ENCODE measurements at places on chromosomes 6 and 20.

DNA sequence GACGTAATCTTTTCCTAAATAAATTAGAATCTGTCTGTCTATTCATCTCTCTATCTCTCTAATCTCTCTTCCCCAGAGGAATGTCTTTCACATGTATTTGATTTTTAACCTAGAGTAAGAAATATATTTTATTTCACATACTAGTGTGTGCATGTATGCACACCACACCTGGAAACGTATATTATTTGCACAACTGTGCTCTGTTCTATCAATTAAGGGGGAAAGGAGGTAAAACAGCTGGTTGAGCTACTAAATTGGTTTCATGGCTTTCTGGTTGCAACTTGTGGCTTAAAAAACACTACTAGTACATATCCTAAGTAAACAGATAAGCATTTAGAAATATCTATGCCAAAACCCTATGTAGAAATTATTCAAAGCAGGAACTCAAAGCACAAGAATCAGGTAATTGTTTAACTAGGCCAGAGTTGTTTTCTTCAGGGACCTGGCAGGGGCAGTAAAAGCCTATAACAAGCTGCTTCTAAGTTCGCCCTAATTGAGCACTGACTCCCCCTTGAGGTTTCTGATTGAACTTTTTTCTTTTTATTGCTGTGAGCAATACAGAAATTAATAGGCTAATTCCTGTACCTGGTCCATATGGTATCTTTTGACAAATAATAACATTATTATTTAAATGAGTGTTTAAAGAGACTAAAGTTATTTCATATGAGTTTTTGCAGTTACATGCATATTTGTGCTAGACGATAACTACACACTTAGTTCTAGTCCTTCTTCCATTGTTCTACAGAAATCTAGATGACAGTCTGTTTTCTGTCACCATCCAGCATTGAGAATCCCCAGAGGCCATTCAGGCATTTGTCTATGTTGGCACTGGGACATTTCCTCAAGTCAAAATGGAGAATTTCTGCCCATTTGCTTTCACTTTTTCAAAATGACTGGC lies 88.6 kb downstream of the MCHR2 start:
- peak; percentile 40 for DNase-seq

DNA sequence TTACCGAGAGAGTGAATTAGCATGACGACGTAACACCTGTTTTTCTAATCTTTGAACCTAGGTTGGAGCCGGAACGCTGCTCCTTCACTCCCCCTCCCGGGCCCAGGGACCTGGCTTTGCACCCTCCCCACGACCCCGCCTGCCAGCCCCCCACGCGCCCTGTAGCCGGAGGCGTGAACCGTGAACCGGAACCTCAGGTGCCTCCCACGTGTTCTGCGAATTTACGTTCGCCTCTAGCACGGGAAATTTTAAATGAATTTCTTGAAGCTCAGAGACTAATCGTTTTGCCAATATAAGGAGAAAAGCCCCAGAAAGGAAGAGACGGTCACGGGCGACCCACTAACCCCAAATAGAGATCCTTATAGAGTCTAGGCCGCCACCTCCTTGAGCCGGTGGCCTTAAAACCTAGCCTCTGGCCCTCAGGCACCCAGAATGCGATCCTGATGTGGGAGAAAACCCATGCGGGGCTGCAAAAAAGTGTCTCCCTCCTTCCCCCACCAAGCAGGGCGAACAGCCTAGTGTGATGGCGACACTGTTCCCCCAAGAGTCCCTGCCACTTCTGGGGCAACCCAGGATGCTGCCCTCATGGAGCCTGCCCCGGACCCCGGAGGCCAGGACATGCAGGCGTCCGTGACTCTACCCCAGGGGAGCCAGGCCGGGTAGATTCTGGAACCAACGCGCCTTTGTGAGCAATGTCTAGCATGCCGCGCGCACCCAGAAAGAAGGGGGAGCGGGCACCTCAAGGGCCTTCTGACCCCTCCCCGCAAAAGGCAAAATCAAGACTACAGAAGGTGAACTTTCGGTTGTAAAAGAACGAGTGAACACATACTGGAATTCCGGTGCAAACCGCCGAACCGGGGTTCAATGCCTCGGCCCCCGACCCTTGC lies 2.7 kb upstream of the SIM1 start:
- DNase-seq, result no peak

DNA sequence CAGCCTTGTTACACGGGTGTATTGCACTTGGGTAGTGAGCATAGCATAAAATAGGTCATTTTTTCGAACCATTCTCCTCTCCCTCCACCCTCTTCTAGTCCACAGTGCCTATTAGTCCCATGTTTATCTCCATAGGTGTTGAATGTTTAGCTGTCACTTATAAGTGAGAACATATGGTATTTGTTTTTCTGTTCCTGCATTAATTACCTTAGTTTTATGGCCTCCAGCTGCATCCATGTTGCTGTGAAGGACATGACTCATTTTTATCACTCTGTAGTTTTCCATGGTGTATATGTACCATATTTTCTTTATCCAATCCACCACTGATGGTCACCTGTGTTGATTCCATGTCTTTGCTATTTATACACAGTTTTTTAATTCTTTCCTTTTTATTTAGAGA lies 889.5 kb downstream of the EYS start:
- no peak for DNase-seq

GRCh38 chr6:92147246-92147645 lies 1272.1 kb downstream of the EPHA7 start:
- no peak for DNase-seq

DNA sequence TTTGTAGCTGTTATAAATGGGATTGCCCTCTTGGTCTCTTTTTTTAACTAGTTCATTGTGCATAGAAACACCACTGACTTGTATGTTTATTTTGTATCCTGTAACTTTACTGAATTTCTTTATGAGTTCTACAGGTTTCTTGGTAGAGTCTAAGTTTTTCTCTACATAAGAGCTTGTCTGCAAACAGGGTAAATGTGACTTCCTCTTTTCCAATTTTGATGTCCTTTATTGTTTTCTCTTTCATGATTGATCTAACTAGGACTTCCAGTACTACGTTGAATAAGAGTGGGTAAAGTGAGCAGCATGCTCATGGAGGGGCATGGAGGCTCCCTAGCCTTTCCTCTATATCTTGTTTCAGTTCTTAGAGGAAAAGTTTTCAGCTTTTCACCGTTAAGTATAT lies 3.0 kb upstream of the WFDC10A start:
- DNase-seq, result no peak

- DNase-seq, result peak; percentile 38
Measured at GRCh38 chr20:5215672-5216304, 89.0 kb downstream of the CDS2 start.

GRCh38 chr6:108841377-108841855 lies 6.8 kb upstream of the ARMC2 start:
- no peak for DNase-seq

GRCh38 chr6:81962198-81962597 lies 209.7 kb upstream of the TENT5A start:
- no peak for DNase-seq

- no peak for DNase-seq
Measured at GRCh38 chr6:96923400-96923799, 1.1 kb upstream of the KLHL32 start.

GRCh38 chr6:131696956-131697355 lies 4.2 kb downstream of the OR2A4 start:
- DNase-seq, result no peak

DNA sequence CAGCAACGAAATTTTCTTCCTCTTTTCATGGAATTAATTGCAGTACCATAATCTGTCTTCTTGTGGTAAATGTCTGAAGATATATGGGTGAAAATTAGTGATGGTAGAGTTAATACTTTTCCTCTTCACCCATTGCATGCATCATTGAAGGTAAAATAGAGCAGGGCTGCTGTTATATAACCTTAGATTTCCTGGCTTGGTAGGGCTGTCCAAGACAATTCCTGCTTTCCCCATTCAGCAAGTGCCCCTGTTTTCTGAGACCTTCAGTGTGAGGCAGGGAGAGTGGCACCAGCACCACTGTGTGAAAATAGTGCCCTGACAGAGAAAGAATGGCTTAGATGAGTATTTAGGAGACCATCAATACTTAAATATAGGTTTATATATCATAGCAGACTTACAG lies 202.0 kb downstream of the ZFAND3 start:
- no peak for DNase-seq

GRCh38 chr20:3681931-3682781 lies at the start of gene ADAM33:
ADAM33 (minus strand) TSS chr20:3682010; CDS start chr20:3682004, 6 bp downstream.
- peak; percentile 30 for DNase-seq

Measured in mesenchymal stem cell (in vitro differentiated cells and primary cell).